ENCODE measurements at places on chromosomes 11 and 22.

- no peak for DNase-seq
These were observed 2.6 kb upstream of the ATP5MGL start for GRCh38 chr22:42642806-42643633.

- no peak for DNase-seq
These were observed 95.0 kb upstream of the CD44 start for GRCh38 chr11:35043936-35044335.

DNA sequence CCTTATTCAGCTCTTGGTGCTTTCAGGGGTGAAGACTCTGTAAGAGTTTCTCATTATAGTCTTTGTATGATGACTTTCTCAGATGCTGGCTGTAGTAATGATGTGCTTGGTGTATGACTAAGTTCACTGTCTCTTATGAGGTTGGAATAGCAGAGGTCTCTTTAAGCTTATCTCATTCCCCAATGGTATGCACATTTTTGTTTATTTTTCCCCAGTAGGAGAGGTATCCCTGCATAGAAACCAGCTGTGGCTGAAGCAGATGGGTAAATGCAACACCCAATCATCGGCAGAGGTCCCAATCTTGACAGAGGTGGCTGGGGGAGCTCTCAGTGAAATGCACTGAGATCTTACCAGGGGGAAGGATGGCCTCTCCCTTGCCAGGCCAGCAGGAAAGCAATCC lies 34.6 kb downstream of the BBOX1 start:
- peak; percentile 74 for DNase-seq

DNA sequence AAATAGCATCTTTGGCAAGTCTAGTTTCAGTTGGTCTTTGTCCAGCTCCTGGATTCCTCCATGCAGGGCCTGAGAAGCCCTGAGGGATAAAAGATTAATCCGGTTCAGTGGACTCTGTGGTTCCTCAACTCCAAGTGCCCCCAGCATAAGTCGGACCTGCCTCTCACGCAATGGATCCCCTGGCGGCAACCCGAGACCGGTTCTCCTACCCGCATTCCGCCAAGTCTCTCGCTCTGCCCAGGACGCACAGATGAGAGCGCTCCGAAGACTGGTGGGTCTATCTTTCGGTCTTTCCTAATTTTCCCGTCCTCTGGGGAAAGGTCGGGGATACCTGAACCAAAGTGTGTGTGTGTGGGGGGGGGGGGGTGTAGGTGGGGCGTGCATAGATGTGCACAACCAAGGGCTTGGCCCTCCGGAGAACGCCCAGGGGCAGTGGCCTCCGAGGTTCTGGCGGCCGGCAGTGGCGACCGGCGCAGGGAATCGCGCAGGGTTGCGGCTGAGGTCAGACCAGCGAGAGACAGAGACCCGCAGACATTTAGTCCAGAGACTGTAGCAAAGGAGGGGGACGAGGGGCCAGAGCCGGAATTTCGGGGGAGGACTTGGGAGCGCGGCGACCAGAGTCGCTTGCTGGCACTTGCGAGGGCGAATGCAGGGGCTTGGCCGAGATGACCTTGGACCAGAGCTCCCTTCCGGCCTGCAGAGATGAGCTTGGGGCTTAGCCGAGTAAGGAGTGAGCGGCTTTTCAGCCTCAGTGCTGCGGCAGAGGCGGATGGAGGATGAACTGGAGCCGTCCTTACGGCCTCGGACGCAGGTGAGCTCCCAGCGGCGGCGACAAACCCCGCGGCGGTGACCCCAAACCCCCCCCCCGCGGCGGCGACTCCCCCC lies 712 bp upstream of the SLC2A11 start:
- DNase-seq, result peak; percentile 42

- DNase-seq, result no peak
These were observed 29.0 kb upstream of the NAP1L4 start for GRCh38 chr11:3021125-3021524.
